ENCODE measurements at places on chromosomes 7 and 10. TPM values are rescaled to one million over a fixed set of nuclear protein-coding genes. Genes with fewer than 3 reads are reported as not detected.
A peak's percentile ranks its signal among the peaks of the same experiment; 100 is the strongest.

- no peaks in the 10 kb centered on the region for H3K27me3 ChIP-seq
- no peak overlapping the region for H3K4me3 ChIP-seq
- H3K27ac ChIP-seq = peak overlapping the region; percentile 66
- H3K4me1 ChIP-seq = peaks cover 13% of the 10 kb centered on the region
- DNase-seq = no peak
- no peaks in the 10 kb centered on the region for H3K36me3 ChIP-seq
Measured at GRCh38 chr7:77252506-77252905, 52.9 kb upstream of the FGL2 start.

- H3K27me3 ChIP-seq = no peaks in the 10 kb centered on the region
- H3K36me3 ChIP-seq = no peaks in the 10 kb centered on the region
- H3K4me1 ChIP-seq = peaks cover 40% of the 10 kb centered on the region
- no peak overlapping the region for H3K4me3 ChIP-seq
- no peak overlapping the region for H3K27ac ChIP-seq
Measured at GRCh38 chr7:105270117-105270516, 118.6 kb downstream of the SRPK2 start.

- DNase-seq = no peak
- no peak overlapping the region for H3K4me3 ChIP-seq
- H3K4me1 ChIP-seq = peaks cover 5% of the 10 kb centered on the region
- H3K27ac ChIP-seq = no peak overlapping the region
Measured at GRCh38 chr10:99292159-99292558, 37.0 kb upstream of the CNNM1 start.

DNA sequence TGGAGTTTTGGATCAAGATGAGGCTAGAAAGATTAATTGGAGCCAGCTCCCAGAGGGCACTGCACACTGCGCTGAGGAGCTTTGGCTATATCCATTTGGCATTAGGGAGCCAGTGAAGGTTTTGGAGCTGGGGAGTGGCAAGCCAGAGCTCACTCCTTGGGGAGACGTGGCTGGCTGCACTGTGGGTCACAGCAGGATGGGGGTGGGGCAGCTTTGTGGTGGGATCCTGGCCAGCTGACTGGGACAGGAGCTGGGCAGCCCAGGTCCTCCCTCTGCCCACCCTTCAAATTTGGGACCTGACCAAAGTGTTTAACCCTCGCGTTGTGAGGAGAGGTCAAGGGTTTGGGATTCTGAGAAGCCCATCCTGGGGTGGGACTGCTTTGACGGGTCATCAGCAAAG lies 5.0 kb downstream of the C10orf105 start:
- H3K4me3 ChIP-seq = no peak overlapping the region
- H3K36me3 ChIP-seq = no peaks in the 10 kb centered on the region
- no peaks in the 10 kb centered on the region for H3K27me3 ChIP-seq
- peaks cover 34% of the 10 kb centered on the region for H3K4me1 ChIP-seq
- DNase-seq = no peak

The PHYHIPL gene
- total RNA-seq = not detected
